Right cardiac atrium (tissue), 5 donors: ENCODE measurements at places on chromosomes 7 and 10. TPM values are rescaled to one million over a fixed set of nuclear protein-coding genes. Genes with fewer than 3 reads are reported as not detected.

DNA sequence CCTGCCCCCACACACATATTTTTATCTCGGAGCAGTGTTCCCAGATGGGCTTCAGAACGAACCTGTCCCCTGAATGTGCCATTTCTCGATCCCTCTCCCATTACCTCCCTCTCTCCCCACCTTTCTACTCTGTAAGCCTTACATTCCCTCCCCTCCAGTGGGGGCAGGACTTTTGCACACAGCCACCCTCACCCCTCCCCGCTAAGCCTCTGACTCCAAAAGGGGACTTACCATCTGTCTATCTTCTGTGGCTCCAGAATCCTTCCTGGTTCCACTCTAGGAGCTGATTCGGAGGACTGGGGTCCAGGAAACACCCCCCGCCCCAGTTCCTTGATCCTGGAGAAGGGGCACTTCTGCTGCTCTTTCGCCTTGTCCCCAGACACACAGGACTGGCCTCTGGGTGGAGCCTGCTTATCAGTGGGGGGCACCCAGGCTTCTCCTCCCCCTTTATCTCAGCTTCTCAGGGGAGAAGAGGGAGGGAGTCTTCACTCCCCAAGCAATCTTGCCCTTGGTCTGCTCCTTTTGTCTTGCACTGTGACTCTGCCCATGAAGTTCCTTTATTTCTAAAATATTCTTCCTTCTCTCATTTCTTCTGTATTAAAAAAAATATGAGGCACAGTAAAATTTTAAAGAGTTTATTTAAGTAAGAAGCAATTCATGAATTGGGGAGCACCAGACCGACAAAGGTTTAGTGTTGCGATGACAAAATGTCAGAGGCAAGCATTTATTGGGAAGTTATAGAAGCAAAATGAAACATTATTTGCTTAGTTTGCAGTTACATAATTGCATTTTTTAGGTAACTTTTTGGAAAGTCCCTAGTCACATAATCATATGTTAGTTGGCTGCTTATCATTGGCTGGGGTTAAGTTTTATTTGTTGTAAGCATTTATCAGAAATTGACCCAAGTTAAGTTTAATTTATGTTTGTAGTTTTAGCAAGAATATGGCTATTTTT is at the start of gene KEL:
KEL (minus strand) TSS at position 391 of the 954 bp plus-strand sequence; CDS start at position 234, 157 bp downstream.
- no peak for DNase-seq

DNA sequence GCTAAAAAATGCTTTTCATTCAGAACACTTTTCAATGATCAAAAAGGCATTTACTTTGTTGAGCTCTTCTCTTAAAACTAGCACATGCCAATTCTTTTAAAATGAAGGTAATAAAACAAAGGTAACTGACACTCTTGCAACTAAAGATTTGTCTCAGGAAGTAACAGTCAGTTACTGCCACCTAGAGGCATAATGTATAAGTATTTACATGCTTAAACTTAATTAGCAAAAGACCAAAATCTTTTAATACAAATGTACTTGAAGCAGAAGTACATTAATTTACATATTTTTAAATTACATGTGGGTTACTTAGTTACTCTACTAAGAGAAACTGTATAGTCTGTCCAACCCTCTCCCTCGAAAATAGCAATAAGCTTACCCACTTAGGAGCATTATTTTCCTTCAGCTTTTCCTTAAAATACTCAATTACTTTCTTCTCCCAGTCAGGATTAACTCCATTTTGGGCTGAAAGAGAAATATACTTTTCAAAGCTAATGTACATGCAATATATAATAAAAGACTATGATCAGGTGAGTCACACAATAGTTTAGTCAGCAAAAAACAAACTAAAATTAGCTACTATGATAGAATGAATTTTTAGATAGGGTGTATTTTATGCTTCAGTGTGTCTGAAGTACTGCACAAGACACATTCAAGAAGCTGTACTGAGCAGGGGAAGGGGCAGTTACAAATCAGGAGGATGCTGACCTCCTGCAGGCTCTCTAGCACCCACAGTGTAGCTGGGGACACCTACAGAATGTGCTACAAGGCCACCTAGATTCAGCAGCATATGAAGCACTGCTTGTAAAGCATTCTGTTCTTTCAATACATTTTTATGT is 13.0 kb downstream of the MCMBP start:
- DNase-seq = no peak

Gene OR2A25
- not detected for polyA plus RNA-seq

- DNase-seq = no peak
Observed at GRCh38 chr10:116353817-116354216, 29.6 kb downstream of the CCDC172 start.

DNA sequence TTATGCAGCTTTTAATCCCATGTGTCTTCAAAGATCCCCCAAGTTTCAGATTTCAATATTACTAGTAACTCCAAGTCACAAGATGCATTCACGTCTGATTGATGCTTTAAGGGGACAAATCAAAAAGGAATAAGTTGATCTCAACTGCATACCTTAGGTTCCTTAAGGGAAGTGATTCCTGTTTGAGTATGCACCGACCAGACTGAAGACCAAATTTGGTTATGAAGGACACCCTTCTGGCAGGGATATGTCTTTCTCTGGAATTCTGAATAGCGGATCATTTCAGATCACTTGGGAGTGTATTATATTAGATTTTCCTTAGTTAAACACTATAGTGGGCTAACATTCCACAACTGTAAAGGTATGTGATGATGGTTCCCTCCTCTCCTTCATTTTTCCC is 4.3 kb downstream of the KIF5B start:
- no peak for DNase-seq

Gene CACNA2D1
- polyA plus RNA-seq = 9.7 TPM

DNA sequence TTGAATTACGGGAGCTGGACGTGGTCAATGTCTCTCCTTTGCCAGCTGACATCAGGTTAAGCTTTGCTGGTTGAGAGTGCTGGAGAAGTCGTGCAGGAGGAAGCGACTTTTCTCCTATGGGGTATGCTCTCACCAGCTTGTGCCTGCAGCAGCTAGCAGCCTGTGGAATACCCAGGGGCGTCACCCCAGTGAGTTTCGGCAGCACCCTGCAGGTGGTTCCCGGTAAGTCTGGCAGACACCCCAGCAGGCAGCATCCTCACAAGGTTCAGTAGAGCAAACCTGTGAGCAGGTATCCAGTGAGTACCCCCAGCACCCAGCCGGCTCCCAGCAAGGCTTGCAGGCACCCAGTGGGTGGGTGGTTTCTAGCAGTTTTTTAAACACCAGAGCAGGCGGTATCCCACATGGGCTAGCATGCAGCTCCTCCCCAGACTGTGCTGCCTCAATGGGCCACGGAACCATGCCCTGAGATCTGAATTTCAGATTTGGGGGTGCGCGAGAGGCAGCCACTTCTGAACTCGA is 74.8 kb upstream of the SVIL start:
- no peak for DNase-seq

Gene LANCL2
- polyA plus RNA-seq = 4.2 TPM

GRCh38 chr10:130481936-130482335 is 345.7 kb downstream of the GLRX3 start:
- DNase-seq = no peak
